ENCODE measurements at places on chromosomes 12 and 14.
A peak's percentile ranks its signal among the peaks of the same experiment; 100 is the strongest.

DNA sequence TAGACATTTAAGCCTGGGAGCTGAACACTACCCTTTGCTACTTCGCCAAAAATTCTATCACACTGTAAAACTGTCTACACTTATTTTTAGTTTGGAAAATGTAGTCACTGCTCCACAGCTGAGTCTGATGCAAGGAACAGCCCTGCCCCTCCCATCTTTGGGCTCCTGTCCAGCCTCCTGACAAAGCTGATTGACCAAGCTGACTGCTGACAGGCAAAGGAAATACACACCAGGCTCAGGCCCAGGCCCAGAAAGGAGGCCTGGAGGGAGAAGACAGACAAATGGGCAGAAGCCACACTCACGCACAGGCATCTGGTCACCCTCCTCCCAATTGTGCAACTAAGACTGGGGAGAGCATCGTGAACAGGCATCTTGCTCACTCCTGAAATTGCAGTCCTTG lies 55.3 kb downstream of the ISCA2 start:
- peak; percentile 54 for DNase-seq

DNA sequence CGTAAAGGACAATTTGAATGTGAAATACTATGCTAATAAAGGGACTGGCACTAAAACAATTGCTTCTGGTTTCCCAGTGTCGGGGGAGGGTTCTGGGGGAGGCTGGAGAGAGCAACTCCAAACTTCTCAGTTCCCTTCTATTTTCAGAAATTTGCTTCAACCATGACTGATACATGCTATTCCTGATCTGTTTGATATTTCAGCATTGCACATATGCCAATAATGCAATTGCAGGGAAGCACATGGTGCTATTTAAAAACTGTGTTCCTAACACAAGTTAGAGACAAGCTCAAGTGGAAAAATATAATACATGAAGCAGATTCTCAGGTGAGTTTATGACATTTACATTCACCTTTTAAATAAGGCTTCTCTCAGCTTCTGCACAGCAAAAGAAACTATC lies 188.9 kb downstream of the RIMBP2 start:
- no peak for DNase-seq

GRCh38 chr14:59360923-59361794 lies 104.0 kb downstream of the GPR135 start:
- DNase-seq = no peak

- no peak for DNase-seq
These were observed 22.6 kb upstream of the PAPOLA start for GRCh38 chr14:96479435-96480146.

GRCh38 chr14:105913221-105913620 lies 386.8 kb downstream of the TMEM121 start:
- no peak for DNase-seq

- peak; percentile 92 for DNase-seq
These were observed 26.8 kb downstream of the EMP1 start for GRCh38 chr12:13223179-13223804.

- DNase-seq = no peak
These were observed 102.8 kb upstream of the BCAT1 start for GRCh38 chr12:25051656-25052195.

All from fibroblast of skin of back (primary cell).